Urinary bladder (tissue), 4 donors: ENCODE measurements at places on chromosomes 6 and 20.
A peak's percentile ranks its signal among the peaks of the same experiment; 100 is the strongest.

- no peak for DNase-seq
These were observed 993.6 kb downstream of the KIF16B start for GRCh38 chr20:15579688-15580087.

- DNase-seq, result no peak
These were observed 281.2 kb upstream of the SGK1 start for GRCh38 chr6:134599079-134599478.

GRCh38 chr20:59301343-59302007, 1.1 kb downstream of the EDN3 start:
- DNase-seq, result no peak

- DNase-seq, result no peak
These were observed 335.0 kb downstream of the CDH4 start for GRCh38 chr20:61587036-61587435.

DNA sequence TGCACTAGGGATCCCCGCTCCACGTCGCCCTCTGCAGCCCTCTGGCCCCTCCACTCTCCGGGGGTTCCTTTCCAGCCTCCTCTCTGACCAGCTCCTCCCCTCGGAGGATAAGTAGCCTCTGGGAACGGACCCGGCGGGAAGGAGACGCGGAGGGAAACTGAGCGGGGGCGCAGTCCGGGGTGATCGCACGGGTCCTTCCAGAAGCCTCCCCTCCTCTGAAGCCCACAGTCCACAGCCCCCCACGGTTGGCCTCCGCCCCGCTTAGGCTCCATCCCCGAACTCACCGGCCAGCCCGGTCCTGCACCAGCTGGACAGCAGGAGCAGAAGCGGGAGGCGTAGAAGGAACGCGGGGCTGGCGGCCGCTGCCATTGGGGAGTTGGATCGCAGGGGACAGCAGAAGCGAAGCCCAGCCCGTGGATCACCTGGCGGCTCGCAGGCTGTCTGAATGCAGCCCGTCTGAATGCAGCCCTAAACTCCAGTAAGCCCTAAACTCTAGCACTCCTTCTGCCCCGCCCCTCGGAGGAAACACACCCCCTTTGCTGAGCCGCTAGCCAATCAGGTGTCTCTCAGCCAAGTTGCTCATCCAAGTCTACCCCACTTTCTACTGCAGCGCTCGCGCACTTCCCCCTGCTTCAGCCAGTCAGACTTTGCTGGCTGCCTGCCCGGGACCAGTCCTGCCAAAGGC, at the start of gene RAET1G:
Gene RAET1G (minus strand): TSS at position 480 of the 685 bp plus-strand sequence. CDS start 111 bp downstream, at position 369.
- DNase-seq, result peak; percentile 88

GRCh38 chr6:108074359-108075144, at the start of gene OSTM1:
TSS of gene OSTM1 (minus strand) at chr6:108074741. CDS start at chr6:108074651, 90 bp downstream.
- peak; percentile 40 for DNase-seq

GRCh38 chr20:4066551-4066950, 51.2 kb upstream of the RNF24 start:
- no peak for DNase-seq

DNA sequence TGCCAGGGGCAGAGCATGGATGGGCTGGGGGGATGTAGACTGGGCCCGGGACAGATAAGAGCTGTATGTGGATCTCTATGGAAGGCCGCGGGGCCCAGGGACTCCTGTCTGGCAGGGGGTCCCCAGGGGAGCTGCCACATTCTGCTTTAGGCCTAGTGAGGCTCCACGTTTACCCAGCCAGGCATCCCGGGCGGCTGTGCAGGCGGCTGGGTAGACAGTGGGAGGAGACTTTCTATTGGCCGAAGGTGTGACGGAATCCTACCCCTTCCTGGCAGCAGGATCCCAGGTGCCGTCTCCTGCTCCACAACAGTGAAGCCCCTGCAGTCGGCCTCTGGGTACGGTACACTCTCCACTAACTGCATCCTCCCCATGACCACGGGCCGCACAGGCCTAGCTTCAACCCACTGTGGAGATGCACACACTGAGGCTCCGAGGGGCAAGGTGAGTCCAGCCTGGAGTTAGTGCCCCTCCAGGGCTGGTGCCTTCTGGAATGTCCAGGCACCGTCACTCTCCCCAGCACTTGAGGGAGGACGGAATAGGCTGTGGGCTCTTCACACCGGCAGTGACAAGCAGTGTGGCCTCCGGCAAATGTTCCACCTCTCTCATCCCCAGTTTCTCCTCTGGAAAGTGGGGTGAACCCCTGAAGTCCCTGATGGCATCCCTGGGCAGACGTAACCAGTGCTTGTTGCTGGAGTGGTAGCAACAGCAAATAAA, 36.8 kb upstream of the ZBP1 start:
- DNase-seq, result no peak
